Foreskin keratinocyte (primary cell): ENCODE measurements at places on chromosomes 6 and 20. TPM values are rescaled to one million over a fixed set of nuclear protein-coding genes. Genes with fewer than 3 reads are reported as not detected.

GSTA3 gene
- not detected in 2 replicates for total RNA-seq

AMD1 gene
- total RNA-seq, result 114 and 123 TPM in 2 replicates

SRMS gene
- total RNA-seq, result 0.11 and 0.17 TPM in 2 replicates

TBC1D7 gene
- total RNA-seq, result 16.7 and 17.7 TPM in 2 replicates

RAET1G gene
- 1.0 and 1.2 TPM in 2 replicates for total RNA-seq

PTK7 gene
- total RNA-seq, result 90.3 and 92.5 TPM in 2 replicates

SEL1L2 gene
- not detected in 2 replicates for total RNA-seq

NOX3 gene
- total RNA-seq, result not detected in 2 replicates

SLC17A1 gene
- not detected in 2 replicates for total RNA-seq

OR2H1 gene
- not detected in 2 replicates for total RNA-seq

NQO2 gene
- 17.6 and 27.1 TPM in 2 replicates for total RNA-seq

SCAF8 gene
- 31.7 and 33.8 TPM in 2 replicates for total RNA-seq

AAR2 gene
- total RNA-seq, result 19.6 and 20.1 TPM in 2 replicates

NR2E1 gene
- not detected in 2 replicates for total RNA-seq

NKX2-2 gene
- not detected in 2 replicates for total RNA-seq

BPIFB2 gene
- total RNA-seq, result not detected in 2 replicates

CCDC170 gene
- 0.41 TPM in 1 of 2 replicates, not detected in the other for total RNA-seq

PACSIN1 gene
- 0.07 TPM in 1 of 2 replicates, not detected in the other for total RNA-seq

CST7 gene
- total RNA-seq, result not detected in 2 replicates

PPP1R14C gene
- total RNA-seq, result 32.5 and 36.4 TPM in 2 replicates

DYNLT2 gene
- total RNA-seq, result 0.56 and 0.85 TPM in 2 replicates

MCCD1 gene
- not detected in 2 replicates for total RNA-seq

TRAPPC3L gene
- total RNA-seq, result 0.07 and 0.20 TPM in 2 replicates

SCGN gene
- total RNA-seq, result not detected in 2 replicates

SLC22A2 gene
- total RNA-seq, result not detected in 2 replicates

PKIB gene
- 1.4 and 2.9 TPM in 2 replicates for total RNA-seq

SLC17A4 gene
- not detected in 2 replicates for total RNA-seq

PLEKHG1 gene
- total RNA-seq, result 2.5 and 4.1 TPM in 2 replicates

TFAP2C gene
- total RNA-seq, result 16.3 and 16.4 TPM in 2 replicates

C20orf144 gene
- total RNA-seq, result 0.07 TPM in 1 of 2 replicates, not detected in the other

OPRL1 gene
- 0.10 and 0.14 TPM in 2 replicates for total RNA-seq

ROS1 gene
- 0.10 TPM in 1 of 2 replicates, not detected in the other for total RNA-seq

SLC22A7 gene
- total RNA-seq, result not detected in 2 replicates

TPX2 gene
- total RNA-seq, result 106 and 126 TPM in 2 replicates

NNAT gene
- 0.54 and 0.88 TPM in 2 replicates for total RNA-seq

SCRT2 gene
- total RNA-seq, result not detected in 2 replicates

KCNB1 gene
- total RNA-seq, result not detected in 2 replicates

ZFP64 gene
- 39.6 and 44.8 TPM in 2 replicates for total RNA-seq

ELOVL5 gene
- total RNA-seq, result 91.9 and 98.3 TPM in 2 replicates

GCNT2 gene
- total RNA-seq, result 2.3 and 3.0 TPM in 2 replicates

JAG1 gene
- 150 and 236 TPM in 2 replicates for total RNA-seq

PRSS16 gene
- total RNA-seq, result 3.8 and 5.1 TPM in 2 replicates

MRAP2 gene
- total RNA-seq, result 0.35 and 2.9 TPM in 2 replicates

ZNF334 gene
- 3.7 and 4.5 TPM in 2 replicates for total RNA-seq

BMP5 gene
- total RNA-seq, result not detected in 2 replicates

PGC gene
- total RNA-seq, result not detected in 2 replicates

PRL gene
- not detected in 2 replicates for total RNA-seq
